ENCODE measurements at places on chromosomes 5 and 9. TPM values are rescaled to one million over a fixed set of nuclear protein-coding genes. Genes with fewer than 3 reads are reported as not detected.

DNA sequence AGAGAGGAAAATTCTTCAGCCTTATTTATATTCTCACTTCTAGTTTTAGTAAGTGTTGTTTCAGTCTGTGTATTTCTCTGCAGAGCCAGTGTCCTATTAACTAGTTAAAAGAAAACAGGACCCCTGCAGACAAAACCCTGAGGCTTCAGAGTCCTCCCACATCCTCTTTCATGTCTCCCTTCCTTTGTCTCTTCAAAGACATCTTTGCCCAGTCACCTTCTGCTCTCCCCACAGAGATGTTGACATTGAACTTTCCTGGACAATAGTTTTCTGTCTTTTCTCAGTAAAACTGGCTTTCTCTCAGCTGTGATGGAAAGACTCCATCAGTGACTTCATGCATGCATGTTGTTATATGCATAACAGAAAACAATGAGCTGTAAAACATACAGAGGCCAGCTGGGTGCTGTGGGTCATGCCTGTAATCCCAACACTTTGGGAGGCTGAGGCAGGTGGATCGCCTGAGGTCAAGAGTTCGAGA, 20.2 kb downstream of the GRAMD2B start:
- peaks cover 12% of the 10 kb centered on the region for H3K36me3 ChIP-seq
- H3K4me1 ChIP-seq: peaks cover 39% of the 10 kb centered on the region
- DNase-seq: no peak

The PITX1 gene
- total RNA-seq: 38.5 TPM

DNA sequence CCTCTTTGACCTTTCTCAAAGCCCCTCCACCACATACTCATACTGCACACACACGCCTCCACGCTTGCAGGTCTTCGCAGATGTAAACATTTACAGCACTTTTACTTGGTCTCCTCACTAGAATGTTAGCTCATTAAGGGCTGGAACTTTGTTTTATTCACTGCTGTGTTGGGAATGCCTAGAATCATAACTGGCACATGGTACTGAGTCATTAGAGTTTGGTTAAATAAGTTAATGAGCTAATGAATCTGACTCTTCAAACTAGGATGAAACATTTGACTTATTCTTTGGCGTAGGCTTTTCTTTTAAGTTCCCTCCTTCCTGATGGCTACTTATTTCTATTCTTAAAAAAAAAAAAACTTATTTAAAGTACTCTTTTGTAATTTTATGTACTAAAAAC, 28.9 kb downstream of the MAN2A1 start:
- H3K27me3 ChIP-seq: no peaks in the 10 kb centered on the region
- no peaks in the 10 kb centered on the region for H3K4me1 ChIP-seq
- H3K27ac ChIP-seq: no peak overlapping the region
- H3K36me3 ChIP-seq: peaks cover 25% of the 10 kb centered on the region
- no peak for DNase-seq

DNA sequence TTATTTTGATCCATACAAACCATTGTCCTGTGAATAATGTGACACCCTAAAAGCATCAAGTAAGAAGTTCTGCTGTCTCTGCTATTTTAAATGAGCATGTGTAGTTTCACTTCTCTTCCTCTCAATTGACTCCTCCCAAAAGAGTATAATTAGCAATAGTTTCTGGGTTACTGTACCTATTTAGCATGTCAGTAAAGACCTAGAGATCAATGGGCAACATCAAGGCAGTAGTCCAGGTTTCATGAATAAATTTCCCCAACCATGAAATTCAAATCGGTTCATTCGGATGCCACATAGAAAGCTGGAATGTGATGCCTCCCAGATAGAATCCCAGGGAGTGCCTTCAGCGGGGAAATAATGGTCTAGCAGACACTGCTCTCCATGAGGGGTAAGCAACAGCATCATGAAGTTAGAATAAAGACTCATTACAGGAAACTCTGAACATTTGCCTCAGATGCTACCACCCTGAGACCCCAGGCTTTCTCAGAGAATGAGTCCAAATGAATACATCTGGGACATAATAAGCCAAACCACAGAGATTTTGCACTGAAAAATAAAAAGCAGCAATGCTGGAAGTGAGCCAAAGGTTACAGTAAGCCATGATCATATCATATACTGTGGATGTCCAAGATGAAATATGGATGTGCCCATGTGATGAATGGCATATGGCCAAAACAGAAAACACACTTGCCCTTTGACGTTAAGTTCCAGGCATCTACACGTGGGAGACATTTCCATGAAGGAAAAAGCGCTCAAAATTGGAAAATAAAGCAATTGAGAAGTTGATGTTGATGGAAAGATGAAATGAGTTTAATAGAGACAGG, 1107.0 kb upstream of the SEMA6A start:
- peaks cover 30% of the 10 kb centered on the region for H3K4me1 ChIP-seq
- DNase-seq: peak; percentile 40
- H3K27ac ChIP-seq: peak overlapping the region; percentile 60
- no peaks in the 10 kb centered on the region for H3K36me3 ChIP-seq
- peak overlapping the region; percentile 9 for H3K4me3 ChIP-seq

The FGF10 gene
- not detected for total RNA-seq

The CCNJL gene
- total RNA-seq: 6.5 TPM

The JAKMIP2 gene
- 88.6 TPM for total RNA-seq

- no peaks in the 10 kb centered on the region for H3K4me1 ChIP-seq
- H3K36me3 ChIP-seq: no peaks in the 10 kb centered on the region
- no peaks in the 10 kb centered on the region for H3K27me3 ChIP-seq
- DNase-seq: no peak
Measured at GRCh38 chr5:72005671-72006070, 101.6 kb upstream of the MAP1B start.

The PCDHGB7 gene
- 0.91 TPM for total RNA-seq

GRCh38 chr5:64497386-64497785, 8.4 kb upstream of the RGS7BP start:
- H3K27me3 ChIP-seq: no peaks in the 10 kb centered on the region
- no peaks in the 10 kb centered on the region for H3K36me3 ChIP-seq
- no peak for DNase-seq

DNA sequence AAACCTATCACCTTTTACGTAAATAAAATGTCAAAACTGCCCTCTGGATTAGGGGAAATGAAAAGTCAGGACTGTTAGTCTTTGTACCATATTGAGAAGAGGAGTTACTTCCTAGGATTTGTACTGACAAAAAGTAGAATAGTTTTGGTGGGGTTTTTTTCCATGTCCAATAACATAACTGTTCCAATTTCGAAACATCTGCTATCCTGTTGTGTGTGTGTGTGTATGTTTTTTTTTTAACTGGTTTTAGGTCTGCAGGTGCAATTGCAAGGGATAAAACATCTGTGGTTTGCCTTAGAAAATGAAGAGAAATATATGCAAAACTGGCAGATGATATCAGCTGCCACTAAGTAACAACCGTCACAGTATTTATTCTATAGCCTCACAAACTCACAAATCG, 506.8 kb downstream of the NFIB start:
- peaks cover 35% of the 10 kb centered on the region for H3K4me1 ChIP-seq
- no peaks in the 10 kb centered on the region for H3K27me3 ChIP-seq
- DNase-seq: no peak
- no peak overlapping the region for H3K4me3 ChIP-seq
- no peak overlapping the region for H3K27ac ChIP-seq
- no peaks in the 10 kb centered on the region for H3K36me3 ChIP-seq

- H3K27me3 ChIP-seq: no peaks in the 10 kb centered on the region
- no peak overlapping the region for H3K27ac ChIP-seq
- no peak overlapping the region for H3K4me3 ChIP-seq
Measured at GRCh38 chr9:111852291-111852690, 44.3 kb upstream of the UGCG start.

The GRXCR2 gene
- not detected for total RNA-seq

The C8G gene
- not detected for total RNA-seq

The FOXD4L6 gene
- not detected for total RNA-seq

- no peak overlapping the region for H3K4me3 ChIP-seq
- DNase-seq: no peak
- no peaks in the 10 kb centered on the region for H3K4me1 ChIP-seq
Measured at GRCh38 chr9:108913391-108913790, 20.5 kb downstream of the ELP1 start.

DNA sequence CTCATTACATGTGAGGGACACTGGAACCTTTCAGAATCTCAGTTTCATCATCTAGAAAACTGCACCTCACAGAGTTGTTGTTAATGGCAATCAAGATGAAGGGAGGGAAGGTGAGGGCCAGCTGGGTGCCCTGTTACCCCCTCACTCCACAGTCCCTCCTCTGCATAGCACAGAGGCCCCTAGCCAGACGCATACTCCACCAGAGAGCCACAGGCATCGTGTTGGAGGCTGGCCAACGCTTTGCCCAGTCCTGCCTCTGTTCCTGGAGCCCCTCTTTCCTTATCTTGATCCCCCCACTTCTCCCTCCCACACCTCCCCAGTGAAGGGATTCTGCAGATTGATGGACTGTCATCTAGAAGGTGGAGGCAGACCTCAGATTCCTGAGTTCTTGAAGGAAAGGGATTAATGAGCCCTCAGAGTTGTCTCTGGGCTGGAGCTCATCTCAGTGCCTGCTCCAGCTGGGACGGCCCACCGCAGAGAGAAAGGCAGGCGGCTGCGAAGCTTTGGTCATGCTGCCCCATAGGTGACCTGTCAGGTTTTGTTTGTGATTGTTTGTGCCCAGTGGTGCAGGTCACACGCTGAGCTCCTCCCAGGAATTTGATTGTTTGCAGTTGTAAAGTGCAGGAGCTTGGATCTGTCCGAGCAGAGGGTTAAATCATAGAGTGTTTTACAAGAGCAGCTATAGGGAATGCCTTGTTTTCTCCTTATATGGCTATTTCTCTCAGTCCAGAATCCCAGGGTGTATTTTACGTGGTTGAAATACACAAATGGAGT, 487.3 kb downstream of the CCDC171 start:
- no peak for DNase-seq
- peaks cover 16% of the 10 kb centered on the region for H3K4me1 ChIP-seq
- H3K36me3 ChIP-seq: no peaks in the 10 kb centered on the region
- no peak overlapping the region for H3K4me3 ChIP-seq
- no peaks in the 10 kb centered on the region for H3K27me3 ChIP-seq

GRCh38 chr5:4017076-4017803, 421.6 kb downstream of the IRX1 start:
- H3K36me3 ChIP-seq: no peaks in the 10 kb centered on the region
- no peak for DNase-seq

Measured in SJCRH30 (cell line).